Urinary bladder (tissue), 4 donors: ENCODE measurements at places on chromosomes 16 and 17.

DNA sequence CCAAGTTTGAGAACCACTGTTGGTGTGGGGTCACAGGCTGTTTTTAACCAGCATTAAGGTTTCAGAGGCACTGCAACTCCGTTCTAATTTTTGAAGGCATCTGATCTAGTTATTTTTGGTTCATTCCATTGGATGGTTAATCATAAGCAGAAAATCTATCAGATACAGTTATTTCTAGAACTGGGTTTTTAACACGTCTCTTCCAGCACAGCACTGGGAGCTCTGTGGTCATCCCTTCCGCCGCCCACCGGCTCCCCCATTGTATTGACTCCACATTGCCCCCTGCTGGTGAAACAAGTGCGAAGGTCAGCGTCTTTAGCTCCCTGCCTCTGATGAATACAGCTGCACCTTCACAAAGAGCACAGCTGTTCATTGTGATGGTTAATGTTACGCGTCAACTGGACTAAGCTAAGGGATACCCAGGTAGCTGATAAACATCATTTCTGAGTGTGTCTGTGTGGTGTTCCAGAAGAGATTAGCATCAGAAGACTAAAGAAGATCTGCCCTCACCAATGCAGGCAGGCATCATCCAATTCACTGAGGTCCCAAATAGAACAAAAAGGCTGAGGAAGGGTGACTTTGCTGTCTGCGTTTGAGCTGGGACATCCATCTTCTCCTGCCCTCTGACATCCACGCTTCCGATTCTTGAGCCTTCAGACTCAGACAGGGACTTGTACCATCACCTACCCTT, 8.5 kb downstream of the CCL18 start:
- no peak for DNase-seq

- no peak for DNase-seq
These were observed 48.9 kb downstream of the FBXL20 start for GRCh38 chr17:39352511-39352910.

DNA sequence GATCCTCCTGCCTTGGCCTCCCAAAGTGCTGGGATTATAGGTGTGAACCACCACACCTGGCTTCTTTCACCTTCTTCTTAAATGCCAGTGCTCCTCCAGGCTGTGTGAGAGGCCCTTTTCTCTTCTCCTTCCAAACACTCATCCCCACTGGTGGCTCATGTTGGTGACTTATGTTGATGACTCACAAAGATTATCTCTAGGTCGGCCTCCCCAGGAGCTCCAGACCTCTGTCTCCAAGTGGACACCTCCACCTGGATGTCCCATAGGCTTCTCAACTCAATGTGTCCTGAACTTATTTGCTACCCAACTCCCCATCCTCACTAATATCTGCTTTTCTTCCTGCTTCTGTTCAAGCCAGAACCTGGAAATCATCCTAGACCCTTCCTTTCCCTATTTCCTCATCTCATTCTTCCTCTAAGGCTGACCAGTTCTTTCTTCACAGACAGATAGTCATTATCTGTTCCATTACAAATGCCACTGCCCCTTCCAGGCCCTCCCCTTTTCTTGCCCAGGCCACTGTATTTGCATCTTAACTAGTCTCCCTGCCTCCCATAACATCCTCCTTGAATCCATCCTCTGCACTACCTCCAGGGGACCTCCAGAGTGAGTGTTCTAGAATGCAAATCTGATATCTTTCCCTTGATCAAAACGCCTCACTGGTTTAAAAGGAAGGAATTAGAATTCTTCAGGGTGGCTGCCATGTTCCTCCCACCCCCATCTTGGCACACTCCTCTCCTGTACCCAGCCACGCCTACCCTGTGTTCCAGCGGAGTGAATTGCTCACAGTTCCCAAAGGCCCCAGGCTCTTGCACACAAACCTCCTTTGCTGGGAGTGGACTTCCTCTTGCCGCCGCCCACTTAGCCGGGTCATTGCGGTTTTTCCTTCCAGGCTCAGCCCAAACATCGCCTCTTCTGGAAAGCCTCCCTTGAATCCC, 34.8 kb upstream of the FBXO47 start:
- no peak for DNase-seq

- DNase-seq, result no peak
These were observed 120.6 kb downstream of the SALL1 start for GRCh38 chr16:51030516-51030915.

GRCh38 chr16:50285406-50286003, 19.2 kb downstream of the ADCY7 start:
- no peak for DNase-seq

- no peak for DNase-seq
These were observed 31.5 kb upstream of the ASGR2 start for GRCh38 chr17:7146115-7146514.

- no peak for DNase-seq
These were observed 8.7 kb upstream of the CACNG4 start for GRCh38 chr17:66955821-66956220.

- DNase-seq, result no peak
These were observed 13.7 kb upstream of the SKAP1 start for GRCh38 chr17:48443712-48444111.

GRCh38 chr17:69716556-69716955, 302.1 kb downstream of the MAP2K6 start:
- no peak for DNase-seq

- no peak for DNase-seq
These were observed 54.0 kb upstream of the CIBAR2 start for GRCh38 chr16:85166281-85166680.

DNA sequence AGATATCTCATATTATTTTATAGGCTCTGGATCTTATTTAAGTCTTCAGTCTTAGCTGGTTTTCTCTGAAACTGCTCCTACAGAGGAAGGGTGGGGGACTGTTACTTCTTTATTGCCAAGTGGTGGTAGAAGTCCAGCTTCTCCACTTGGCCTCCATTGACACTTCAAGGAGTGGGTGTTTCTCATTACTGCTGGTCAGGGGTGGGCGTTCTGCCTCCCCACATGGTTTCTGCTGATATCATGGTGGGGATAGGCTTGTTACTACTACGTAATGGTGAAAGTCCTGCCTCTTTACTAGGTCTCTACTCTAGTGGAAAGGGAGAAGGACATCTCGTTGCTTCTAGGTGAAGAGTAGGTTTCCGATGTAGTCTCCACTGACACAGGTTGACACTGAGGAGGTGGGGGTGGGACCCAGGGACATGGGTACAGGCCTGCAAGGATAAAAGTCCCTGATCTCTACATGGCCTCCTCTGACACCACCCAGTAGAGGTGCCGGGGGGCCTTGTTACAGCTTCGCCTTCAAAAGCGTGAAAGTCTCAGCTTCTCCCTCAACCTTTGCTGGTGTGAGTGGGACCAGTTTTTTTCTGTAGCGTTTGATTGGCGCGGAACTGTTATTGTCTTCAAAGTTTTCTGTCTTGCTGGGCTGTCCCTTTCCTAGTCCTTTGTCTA, 20.3 kb downstream of the PRAC1 start:
- no peak for DNase-seq

DNA sequence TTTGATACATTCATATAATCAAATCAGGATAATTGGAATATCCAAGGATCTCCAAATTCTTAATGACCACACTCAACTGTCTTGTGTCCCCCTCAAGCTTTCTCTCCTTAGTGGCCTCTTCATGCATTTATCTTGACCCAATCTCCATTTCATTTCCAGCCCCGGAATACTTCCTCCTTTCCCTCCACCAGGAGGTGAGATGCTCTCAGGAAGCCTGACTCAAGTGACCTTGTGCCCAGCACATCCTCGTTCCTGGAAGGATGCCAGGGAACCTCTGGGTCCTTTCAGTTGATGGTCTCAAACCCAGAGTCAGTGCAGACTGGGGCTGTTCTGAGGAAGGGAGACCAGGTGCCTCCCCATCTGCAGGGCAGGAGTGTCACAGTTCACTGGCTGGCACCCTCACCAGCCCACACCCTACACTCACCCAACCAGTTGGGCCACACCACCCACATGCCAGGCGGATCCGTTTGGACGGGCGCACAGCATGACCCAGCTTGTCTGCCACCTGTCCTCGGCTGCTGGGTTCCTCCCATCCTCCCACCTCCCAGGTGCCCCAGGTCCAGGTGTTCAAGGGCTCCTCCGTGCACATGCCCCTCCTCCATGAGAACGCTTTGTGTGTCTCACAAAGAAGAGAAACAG, 14.0 kb upstream of the EMP2 start:
- DNase-seq, result no peak

DNA sequence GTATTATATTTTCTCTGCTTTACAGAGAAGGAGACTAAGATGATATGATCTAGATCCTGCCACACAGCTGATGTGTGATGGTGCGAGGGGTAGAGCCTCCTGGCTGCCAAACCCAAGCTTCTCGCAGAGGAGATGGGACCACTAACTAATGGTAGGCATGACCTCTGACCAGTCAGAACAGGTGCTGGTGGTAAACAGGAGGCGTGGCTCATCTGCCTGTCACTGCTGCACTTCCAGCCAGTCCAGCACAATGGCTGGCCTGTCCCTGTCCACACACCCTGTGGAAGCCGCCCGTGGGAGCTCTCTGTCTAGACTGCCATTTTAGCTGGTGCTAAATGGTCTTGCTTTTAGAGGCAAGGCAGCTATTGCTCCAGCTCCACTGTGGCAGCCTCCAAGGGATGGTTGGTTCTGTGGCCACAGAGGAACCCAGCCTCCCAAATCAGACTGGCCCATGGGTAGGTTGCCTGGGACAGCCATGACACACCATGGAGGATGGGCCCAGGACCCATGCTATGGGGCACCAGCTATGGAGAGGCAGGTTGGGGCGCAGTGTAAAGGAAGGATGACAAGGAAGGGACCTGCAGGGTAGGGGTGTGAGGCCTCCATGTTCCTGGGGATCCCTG, 86.7 kb downstream of the KSR1 start:
- DNase-seq, result no peak

DNA sequence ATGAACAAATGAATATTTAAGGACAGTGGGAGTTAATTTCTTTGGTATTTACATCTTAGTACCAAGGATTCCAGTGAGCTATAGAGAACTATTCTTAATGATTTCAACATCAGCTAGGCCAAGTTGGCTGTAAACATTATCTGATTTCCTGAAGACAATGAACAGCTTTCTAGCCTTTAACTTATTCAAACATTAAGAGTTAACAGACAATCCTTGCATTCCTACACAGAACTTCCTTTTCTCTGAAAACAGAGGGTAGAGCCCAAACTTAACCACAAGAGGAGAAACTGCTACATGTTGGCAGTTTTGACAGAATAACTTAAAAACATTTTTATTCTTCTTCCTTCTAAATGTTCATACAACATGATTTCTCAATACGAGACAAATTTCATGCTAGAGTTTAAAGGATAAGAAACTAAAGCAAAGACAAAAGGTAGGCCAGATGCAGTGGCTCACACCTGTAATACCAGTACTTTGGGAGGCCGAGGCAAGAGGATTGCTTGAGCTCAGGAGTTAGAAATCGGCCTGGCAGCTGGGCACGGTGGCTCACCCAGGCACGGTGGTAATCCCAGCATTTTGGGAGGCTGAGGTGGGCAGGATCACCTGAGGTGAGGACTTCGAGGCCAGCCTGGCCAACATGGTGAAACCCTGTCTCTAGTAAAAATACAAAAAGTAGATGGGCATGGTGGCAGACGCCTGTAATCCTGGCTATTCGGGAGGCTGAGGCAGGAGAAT, 4.4 kb downstream of the CRLF3 start:
- DNase-seq, result no peak

GRCh38 chr17:37220607-37220953, 155.2 kb upstream of the C17orf78 start:
- no peak for DNase-seq

DNA sequence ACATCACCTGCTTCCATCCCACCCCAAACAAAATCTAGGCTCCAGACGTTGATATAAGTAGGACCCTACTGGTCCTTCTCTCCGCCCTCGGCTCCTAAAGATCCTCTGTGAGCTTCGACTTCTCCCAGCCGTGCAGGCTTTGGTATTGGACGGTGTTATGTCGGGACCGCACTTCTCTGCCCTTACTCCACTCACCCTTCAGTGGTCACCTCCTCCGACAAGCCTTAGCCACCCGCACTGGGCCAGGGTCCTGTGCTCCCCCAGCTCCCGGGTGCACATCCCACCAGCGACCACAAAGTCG, 1.6 kb downstream of the PSMB10 start:
- no peak for DNase-seq

GRCh38 chr17:37174205-37174604, 201.6 kb upstream of the C17orf78 start:
- DNase-seq, result no peak

GRCh38 chr17:42855048-42855596, 4.1 kb downstream of the AOC3 start:
- DNase-seq, result no peak

DNA sequence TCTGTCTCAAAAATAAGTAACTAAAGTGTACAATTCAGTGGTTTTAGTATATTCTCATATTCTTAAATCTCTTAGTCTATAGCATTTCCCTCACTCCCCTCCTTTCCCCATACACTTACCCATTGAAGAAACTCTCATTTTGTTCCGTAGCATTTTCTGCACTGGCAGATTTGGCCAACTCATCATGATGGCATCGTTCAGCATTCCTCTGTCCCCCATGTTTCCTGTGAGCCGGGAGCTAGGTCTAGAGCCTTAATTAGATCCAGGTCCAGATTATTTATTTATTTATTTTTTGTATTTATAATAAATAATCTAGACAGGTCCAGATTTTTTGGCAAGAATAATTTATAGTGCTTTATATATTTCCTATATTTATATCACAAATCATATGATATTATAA, 31.0 kb downstream of the HEATR3 start:
- DNase-seq, result no peak

DNA sequence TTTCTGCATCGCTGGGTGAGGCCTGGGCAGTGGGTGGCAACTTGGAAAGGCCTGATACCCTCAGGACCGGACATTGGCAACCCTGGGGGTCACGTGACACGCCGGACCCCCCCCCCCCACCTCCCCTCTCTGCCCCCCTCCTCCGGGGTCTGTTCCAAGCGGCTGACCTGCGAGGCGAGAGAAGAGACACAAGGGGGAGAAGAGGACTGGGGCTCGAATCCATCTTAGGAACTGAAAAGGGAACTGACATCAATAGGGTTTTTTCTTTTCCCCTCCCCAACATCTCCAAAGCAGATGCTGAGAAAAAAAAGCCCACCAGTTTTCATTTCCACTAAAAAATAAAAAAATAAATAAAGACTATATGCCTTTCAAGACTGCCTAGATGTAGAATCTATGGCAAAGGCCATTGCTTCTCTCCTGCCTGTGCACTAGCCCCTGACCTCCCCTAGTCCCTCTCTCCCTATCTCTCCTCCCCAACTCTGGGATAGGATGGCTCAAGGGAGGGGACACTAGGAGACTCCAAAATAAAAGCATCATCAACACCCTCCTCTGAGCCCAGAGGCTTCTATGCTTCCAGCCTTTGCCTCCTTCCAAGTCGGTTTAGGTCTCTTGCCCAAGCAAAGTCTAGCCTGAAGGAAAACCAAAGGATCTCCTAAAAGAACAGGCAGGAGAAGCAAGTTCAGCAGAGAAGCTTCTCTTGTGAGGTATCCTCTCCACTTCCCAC, 7.7 kb upstream of the HOXB2 start:
- DNase-seq, result no peak
